ENCODE measurements at places on chromosomes 4 and X.

- DNase-seq: no peak
These were observed 124.6 kb downstream of the NSUN7 start for GRCh38 chr4:40874331-40874730.

- no peak for DNase-seq
These were observed 108.9 kb upstream of the TEX13D start for GRCh38 chrX:124223524-124223923.

GRCh38 chr4:170697045-170697444 lies 607.3 kb upstream of the AADAT start:
- DNase-seq: no peak

DNA sequence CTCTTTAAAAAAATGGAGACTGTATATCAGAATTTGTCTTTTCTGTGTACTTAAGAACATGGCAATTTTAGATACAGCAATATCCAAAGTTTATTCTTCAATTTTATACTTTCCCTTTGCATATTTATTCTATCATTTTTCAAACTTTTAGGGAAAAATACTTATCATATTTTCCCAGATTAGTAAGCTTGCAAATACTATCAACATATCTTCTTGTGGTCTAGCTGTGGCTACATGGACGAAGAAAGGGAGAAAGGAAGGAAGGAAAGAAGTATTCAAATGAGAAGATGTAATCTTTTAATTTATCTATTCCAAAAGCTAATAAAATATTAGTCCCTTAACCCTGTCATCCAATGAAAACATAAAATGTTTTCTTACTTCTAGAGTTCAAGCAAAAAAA lies 797.8 kb upstream of the GALNTL6 start:
- DNase-seq: no peak

DNA sequence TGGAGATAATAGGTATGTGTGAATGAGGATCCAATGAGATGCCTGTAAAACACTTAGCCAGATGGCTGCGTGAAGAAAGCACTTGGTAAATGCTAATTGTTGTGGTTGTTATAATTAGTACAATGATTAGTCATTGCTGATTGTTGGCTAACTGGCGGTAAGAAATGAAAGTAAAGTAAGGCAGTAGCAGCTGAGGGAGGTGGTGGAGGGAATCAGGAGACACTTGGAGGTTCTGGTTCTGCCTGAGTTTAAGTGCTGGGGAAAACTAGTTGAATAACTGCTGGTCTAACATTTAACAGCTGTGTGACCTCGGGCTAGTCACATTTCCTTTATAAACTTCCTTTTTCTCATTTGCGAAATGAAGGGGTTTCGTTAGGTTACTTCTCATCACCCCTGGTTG lies 30.9 kb downstream of the CD38 start:
- peak; percentile 52 for DNase-seq

DNA sequence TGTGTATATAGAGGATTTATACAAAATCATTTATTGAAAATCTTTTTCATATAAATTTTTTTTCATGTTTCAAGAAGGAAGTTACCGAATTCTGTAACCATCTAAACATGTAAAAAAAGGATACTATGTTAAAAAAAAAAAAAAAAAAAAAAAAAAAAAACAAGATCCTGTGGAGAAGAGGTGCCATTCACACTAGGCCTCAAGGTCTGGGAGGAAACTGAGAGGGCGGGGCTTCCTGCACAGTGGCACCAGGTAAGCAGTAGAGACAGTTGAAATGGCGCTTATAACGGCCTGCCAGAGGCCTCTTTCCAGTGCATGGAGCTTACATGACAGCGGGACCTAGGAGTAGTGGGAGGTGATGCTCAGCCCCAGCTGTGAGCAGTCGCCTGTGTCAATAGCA lies 17.5 kb downstream of the TRAPPC2 start:
- no peak for DNase-seq

GRCh38 chr4:54558889-54559677 lies 98.7 kb upstream of the KIT start:
- no peak for DNase-seq

- DNase-seq: no peak
These were observed 24.0 kb downstream of the AFM start for GRCh38 chr4:73505567-73505966.

DNA sequence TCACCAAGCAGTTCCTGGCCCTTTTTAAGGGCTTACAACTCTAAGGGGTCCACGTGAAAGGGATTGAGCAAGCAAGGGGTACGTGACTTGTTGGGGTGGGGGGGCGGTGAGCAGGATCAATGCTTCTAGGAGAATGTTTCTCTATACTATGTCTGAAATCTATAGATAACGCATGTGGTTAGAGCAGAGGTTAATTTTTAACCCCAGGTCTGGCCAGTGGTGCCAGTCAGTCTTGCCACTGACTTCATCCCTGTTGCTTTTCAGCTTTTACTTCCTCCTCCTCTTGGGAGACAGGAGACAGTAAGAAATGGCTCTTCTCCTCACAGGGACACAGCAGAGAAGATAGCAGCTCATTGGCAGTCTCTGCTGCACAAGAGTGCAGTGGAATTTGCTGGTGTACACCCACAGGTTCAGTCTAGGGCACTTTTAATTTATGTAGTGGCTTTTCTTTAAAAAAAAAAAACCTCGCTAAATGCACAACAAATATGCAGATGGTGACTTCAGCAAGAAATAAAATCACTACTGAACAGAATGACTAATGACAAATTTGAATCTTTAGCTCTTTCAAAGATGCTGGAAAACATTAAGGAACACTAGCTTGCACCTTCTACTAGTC lies 190.5 kb downstream of the CCNG2 start:
- DNase-seq: no peak

DNA sequence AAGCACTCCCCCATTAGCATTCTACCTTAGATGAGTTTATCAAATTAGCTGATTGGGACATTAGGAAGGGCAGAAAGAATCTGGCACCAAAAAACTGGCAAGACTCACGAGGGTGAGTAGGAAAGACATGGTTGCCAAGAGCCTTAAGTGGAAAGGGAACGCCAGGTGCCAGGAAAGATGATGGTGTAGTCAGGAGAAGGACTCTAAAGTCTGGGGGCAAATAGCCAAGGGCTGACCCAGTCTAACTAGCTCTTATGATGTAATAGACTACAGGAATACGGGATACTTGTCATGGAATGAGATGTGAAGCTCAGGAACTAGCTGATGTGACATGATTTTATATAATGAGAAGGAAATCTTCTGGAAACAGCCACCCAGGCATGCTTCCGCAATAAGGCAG lies 94.8 kb downstream of the MBNL3 start:
- DNase-seq: no peak

- DNase-seq: no peak
These were observed 711 bp downstream of the ACE2 start for GRCh38 chrX:15600049-15600448.

- no peak for DNase-seq
These were observed 98.7 kb downstream of the CPZ start for GRCh38 chr4:8691151-8691775.

- DNase-seq: no peak
These were observed 53.5 kb downstream of the FABP2 start for GRCh38 chr4:119268466-119268865.

GRCh38 chr4:36010397-36010929 lies 233.9 kb downstream of the ARAP2 start:
- DNase-seq: no peak

DNA sequence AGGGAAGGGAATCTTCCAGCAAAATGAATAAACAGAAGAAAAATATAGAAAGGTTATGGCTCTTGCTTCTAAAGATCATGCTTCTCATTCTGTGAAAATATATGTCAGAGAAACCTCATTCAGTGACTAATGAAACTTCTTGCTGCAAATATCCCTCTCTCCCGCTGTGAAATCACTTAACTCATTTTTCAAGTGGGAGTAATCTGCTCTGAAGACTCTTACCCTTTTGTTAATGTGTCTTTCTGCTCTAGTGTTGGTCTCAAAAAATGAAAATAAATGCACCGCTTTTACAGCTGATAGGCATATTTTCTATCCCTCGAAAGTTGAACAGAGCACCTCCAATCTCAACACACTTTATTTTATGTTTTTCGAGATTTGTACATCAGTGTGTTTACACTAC lies 252.3 kb downstream of the NLGN4X start:
- DNase-seq: no peak

- peak; percentile 74 for DNase-seq
These were observed 209.6 kb upstream of the SPIN4 start for GRCh38 chrX:63560601-63561218.

- no peak for DNase-seq
These were observed 20.5 kb downstream of the PAGE2 start for GRCh38 chrX:55109306-55109705.

GRCh38 chr4:74056858-74057562 lies 18.5 kb upstream of the CXCL3 start:
- peak; percentile 4 for DNase-seq

GRCh38 chr4:165600959-165601683 lies 222.3 kb downstream of the CPE start:
- DNase-seq: no peak

DNA sequence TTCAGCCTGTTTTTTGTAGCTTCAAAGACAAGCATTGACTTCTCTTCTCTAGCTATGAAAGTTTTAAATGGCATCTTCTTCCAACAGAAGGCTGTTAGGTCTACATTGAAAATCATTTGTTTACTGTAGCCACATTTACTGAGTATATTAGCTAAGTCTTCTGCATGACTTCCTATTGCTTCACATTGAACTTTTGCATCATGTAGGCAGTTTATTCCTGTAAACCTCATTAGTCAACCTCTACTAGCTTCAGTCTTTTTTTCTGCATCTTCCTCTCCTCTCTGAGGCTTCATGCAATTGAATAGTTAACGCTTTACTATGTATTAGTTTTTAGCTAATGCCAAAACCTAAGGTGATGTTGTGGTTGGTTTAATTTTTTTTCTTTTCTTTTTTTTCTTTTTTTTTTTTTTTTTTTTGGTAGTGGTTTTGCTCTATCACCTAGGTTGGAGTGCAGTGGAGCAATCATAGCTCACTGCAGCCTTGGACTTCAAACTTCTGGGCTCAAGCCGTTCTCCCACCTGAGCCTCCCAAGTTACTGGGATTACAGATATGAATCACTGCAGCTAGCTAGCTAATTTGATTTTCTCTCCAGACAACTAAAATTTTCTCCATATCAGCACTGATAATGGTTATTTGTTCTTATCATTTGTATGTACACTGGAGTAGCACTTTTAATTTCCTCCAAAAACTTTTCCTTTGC lies 3.4 kb downstream of the UGT2A3 start:
- no peak for DNase-seq

DNA sequence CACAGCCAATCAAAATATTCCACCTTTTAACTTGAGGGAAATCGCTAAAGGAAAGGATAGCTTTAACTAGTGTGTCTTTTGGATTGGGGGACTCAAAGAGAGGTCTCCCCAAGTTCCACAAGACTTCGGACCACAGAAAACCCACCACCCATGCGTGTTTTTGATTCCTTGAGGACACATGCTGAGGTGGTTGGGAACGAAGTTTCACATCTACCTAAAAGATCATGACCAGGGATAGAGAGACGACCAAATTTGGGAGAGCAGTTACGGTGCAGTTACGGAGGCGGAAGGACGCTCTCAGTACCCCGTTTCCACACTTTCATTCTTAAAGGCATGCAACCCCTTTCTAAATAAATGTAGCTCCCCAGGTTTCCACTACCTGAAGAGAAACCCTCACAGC lies 1.1 kb downstream of the PCYT1B start:
- DNase-seq: no peak

DNA sequence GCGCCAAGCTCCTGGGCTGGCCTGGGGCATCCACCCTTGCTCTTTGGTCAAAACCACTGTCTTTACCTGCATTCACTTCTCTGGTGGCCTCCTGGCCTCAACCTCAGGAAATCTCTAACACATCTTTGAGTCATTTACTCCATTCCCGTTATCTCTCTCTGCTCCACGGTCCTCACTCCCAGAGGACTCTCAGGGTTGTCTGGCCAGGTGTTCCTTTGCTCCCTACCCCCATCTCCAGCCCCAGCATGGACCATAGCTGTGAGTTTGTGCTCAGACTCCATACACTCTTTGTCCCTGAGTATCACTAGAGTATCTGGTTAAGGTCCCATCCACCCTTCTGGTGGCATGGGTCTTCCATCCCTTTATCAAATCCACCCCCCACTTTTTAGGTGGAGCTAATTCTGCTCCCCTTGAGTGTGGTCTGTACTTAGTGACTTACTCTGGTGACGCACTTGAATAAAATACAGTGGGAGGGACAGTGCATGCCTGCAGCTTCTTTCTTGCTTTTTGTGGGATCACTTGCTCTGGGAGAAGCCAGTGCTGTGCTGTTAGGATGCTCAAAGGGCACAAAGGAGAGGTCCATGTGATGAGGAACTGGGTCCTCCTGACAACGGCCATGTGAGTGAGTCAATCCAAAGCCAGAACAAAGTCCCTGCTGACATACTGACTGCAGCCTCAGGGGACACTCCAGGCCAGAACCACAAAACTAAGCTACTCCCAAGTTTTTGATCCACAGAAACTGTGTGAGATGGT lies 44.3 kb downstream of the IGFBP7 start:
- no peak for DNase-seq

- DNase-seq: no peak
These were observed 39.6 kb downstream of the PALLD start for GRCh38 chr4:168536448-168536847.

DNA sequence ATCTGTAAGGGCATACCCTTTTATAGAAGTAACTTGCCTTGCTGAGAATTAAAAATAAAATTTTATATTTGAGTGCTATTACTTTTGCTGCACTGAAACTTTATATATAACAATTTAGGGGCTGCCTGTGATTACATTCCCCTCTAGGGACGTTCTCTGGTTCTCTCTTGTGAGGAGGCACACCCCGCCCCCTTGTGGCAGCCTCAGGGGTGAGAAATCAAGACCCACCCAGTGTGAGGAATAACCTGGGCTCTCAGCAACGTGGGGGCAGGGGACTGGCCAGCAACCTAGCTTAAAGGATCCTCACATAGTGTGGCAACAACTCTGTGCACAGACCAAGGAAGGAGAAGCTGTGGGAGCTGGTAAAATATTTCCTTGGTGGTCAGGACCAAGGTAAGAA lies 43.7 kb downstream of the MAGEA9 start:
- DNase-seq: peak; percentile 5

GRCh38 chr4:168710353-168710946 lies 213.6 kb downstream of the PALLD start:
- no peak for DNase-seq

All from HL-60 (cell line).